SJCRH30 (cell line): ENCODE measurements at places on chromosomes 4 and X.

DNA sequence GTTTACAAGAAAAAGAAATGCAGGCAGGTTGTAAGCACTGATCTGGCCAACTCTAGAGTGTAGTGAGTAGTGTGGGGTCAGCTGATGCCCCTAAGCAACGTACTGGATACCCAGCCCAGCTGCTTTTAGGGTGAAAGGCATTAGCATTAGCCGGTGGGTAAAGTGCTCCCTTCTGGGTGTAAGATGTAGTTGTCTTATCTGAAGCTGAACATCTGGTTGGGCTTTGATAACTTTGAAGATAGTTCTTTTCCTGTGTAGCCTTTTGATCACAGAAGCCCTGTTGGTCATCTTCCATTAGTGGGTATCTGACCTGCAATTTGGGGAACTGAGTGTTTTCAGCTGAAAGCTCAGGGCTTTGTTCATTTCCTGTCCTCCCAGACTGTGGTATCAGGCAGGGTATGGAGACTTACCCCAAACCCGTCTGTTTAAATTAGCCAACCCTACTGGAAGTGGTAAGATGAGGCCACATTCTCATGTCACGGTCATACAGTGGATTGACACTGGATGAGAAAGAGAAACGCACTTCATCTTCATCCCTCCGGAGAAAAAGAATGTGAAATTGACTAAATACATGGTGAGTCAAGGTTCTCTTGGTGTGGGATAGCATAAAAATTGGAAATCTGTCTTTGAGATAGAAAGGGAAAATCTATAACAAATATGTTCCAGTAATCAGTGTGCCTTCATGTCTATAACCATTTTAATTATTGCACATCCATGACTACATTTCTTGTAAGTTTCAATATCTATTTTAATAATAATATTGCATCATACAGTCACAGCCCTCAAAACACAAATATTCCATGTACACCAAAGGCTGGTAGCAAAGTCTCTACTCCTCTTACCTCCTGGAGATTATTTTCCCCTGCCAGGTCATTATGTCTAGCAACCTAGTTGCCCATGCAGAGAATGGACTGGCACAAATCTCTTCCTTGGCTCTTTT lies 8.7 kb downstream of the RHOH start:
- DNase-seq: no peak

DNA sequence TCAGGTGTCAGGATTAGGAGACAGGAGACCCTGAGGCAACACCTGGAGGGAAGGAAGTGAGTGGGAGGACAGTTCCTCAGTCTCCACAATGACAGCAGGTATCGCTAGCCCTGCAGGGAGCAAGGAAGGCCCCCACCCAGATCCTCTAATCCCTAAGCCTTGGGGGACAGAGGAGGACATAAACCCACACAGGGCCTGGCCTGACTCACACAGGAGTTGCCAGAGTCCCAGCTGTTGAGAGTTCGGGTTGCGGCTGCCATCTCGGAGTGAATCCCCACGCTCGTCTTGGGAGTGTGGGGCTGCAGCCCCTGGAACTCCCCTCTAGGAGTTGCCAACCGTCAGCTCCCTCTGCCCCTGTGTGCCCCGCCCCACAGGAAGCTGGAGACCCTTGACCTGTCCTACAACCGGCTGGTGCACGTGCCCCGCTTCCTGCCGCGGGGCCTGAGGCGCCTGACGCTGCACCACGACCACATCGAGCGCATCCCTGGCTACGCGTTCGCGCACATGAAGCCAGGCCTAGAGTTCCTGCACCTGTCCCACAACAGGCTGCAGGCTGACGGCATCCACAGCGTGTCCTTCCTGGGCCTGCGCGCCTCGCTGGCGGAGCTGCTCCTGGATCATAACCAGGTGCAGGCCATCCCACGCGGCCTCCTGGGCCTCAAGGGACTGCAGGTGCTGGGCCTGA lies 9.2 kb upstream of the BGN start:
- peak; percentile 31 for DNase-seq

DNA sequence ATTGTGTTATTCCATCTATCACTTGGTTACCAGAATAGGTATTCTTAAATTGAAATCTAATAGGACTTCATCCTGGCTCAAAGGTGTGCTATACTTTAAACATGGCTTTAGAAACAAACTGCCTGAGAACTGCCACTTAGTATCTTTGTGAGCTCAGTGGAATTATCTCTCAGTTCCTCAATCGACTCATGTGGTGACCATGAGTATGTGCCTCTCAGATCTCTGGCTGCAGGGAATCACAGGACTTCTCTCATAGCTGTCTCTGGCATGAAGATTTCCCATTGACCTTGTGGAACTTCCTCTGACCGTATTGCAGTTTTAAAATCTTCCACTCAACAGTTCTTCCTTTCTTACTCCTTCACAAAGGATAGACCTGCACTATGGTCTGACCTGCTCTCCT lies 681.9 kb upstream of the BOD1L1 start:
- no peak for DNase-seq

DNA sequence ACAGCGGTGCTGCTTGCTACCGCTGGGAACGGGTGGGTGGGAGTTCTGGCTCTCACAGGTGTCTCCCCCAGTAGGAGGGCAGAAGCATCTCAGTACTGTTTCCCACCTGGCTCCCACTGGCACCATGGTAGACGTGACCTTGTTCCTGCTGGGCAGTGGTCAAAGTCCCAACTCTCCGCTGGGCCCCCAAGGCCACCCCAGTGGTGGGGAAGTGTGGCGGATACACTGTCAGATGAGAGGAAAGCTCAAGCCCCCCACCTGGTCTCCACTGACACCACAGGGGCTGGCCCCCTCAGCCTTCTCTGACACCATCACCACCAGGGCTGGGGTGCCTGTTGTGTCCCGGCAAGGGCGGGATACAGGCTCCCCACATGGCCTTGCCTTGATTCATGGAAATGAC lies 24.6 kb downstream of the LETM1 start:
- DNase-seq: no peak

DNA sequence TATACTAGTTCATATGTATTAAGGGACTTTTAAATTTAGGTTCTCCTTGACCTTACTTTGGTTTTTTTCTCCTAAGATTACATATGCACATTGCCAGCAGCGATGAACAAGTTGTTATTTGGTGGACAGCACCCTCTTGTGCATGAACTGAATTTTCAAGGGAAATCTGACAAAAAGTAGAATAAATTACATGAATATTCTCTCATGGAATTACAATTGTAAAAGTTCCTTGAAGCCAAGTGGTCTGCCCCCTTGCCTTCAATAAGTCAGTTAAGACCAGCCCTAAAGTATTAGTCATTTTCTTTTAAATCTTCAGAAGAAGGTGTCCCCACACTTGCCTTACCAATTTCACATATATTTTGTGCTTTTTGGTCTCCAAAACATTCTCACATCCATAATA lies 30.7 kb upstream of the SMARCA5 start:
- DNase-seq: peak; percentile 6

DNA sequence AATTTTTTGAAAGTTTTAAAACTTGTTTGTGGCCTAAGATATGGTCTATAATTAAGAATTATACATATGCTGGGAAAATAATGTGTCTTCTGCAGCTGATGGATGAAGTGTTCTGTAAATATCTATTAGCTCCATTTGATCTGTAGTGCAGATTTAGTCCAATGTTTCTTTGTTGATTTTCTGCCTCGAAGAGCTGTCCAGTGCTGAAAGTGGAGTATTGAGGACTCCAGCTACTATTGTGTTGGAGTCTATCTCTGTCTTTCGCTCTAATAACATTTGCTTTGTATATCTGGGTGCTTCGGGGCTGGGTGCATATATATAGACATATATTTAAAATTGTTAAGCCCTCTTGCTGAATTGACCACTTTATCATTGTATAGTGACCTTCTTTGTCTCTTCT lies 2127.3 kb downstream of the PCDH7 start:
- peak; percentile 57 for DNase-seq

GRCh38 chr4:101865501-101866062 lies 75.1 kb downstream of the BANK1 start:
- no peak for DNase-seq

GRCh38 chr4:47145630-47146029 lies 114.3 kb downstream of the GABRB1 start:
- DNase-seq: peak; percentile 3

GRCh38 chr4:2545321-2546013 lies 9.0 kb downstream of the FAM193A start:
- no peak for DNase-seq

GRCh38 chr4:82043809-82044137 lies 330.0 kb downstream of the HNRNPD start:
- no peak for DNase-seq

DNA sequence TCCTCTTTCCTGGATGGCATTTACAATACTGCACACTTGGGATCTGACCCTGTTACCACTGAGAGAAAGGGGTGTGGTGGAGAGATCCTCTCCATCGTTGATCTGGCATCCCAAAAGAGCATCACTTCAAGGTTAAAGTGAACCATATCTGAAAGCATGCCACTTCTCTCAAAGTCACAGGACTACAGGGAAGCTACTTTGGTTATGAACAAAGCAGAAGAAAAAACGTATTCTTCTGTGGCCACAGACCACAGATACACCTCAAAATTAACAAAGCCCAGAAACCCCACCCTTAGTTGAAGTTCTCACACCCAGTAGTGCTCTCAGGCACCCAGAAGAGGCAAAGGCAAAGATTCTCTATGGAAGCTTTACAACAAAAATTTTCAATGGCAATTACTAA lies 108.3 kb downstream of the JADE1 start:
- DNase-seq: no peak

GRCh38 chr4:182819751-182820150 lies 97.4 kb downstream of the DCTD start:
- DNase-seq: no peak

GRCh38 chrX:2748815-2749188 lies 3.0 kb upstream of the XG start:
- no peak for DNase-seq

GRCh38 chrX:29724316-29724715 lies 491.0 kb upstream of the MAGEB2 start:
- DNase-seq: no peak

- no peak for DNase-seq
Observed at GRCh38 chr4:113368056-113368455, 318.6 kb downstream of the ANK2 start.

- DNase-seq: no peak
Observed at GRCh38 chr4:145535202-145535601, 53.5 kb downstream of the SMAD1 start.

GRCh38 chr4:8229331-8229975 lies 30.4 kb downstream of the SH3TC1 start:
- peak; percentile 34 for DNase-seq

DNA sequence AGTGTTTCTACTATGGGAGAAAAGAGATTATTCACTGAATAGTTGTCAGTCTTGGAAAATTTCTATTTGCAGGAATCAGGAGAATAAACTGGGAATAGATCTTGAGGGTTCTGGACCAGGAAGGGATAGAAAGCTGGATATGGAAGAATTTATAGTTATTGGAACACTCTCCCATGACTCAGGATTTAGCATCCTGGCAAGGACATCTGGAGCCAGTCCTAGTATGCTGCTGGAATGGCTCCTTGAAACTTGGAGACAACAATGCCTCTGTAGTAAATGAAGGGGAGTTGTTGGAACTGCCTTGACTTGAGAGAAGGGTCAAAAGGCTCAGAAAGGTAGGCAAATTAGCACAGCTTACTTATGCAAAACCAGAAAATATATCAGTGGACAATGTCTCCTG lies 23.5 kb upstream of the THOC2 start:
- no peak for DNase-seq

GRCh38 chrX:19293606-19294325 lies 50.0 kb upstream of the PDHA1 start:
- DNase-seq: no peak

DNA sequence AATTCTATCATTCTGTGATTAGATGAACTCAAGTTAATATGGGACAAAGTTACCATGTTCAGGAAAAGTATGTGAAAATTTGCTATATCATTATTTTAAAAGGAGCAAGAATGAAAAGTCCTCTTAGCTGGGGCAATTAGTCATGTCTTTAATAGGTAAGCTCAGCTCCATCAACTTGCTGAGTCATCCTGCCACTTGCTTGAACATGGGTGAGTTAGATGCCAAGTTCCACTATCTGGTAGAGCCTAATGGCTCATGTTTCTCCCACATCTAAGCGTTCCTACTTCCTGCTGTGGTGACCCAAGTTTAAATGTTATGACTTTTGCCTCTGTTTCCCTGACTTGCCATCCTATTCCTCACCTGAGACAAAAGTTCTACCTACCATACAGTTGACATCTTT lies 276.8 kb downstream of the ZNF674 start:
- DNase-seq: no peak

DNA sequence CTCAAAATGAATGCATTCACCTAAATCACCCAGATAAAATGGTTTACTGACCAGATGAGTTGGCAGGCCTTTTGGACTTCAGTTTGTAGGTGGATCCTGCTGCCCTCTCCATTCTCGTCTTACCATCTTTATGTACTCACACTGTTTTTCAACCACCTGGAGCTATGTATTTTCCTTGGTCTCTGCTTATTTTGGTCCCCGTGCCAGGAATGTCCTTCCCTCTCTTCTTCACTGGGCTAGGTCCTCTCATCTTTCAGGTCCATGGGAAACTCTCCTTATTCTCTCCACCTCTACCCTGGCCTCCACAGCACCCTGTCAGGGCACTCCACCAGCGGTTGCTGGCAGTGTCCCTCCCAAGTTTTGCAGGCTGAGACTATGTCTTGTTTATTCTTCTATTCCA lies 2.6 kb downstream of the GPRIN3 start:
- DNase-seq: no peak
